Hematopoietic multipotent progenitor cell treated with erythropoietin and hydrocortisone succinate and interleukin-3 and kit ligand, for 15 days (in vitro differentiated cells): ENCODE measurements at places on chromosomes 7 and 10.

GRCh38 chr10:71747039-71747531, 26.2 kb downstream of the VSIR start:
- peak; percentile 92 for DNase-seq

GRCh38 chr10:80410122-80410521, 1.8 kb downstream of the PRXL2A start:
- DNase-seq: no peak

DNA sequence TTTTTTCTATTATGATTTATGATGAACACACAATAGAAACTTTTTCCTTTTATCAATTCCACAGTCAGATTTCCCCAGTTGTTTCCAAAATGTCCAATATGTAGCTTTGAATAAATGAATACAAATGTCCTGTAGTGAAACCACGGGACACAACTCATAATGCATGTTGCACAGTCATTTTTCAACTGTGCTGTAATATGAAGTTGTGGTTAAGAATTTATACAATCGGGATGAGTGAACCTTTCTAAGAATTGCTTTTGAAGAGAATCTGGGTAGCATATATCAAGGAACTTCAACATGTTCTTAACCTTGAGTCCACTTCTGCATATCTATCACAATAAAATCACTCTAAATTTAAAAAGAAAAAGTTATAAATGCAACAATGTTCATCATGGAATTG, 14.6 kb upstream of the ST7 start:
- DNase-seq: no peak

GRCh38 chr10:22086730-22087401, 83.3 kb upstream of the DNAJC1 start:
- DNase-seq: no peak

GRCh38 chr10:94194256-94194655, 168.5 kb downstream of the NOC3L start:
- DNase-seq: no peak

GRCh38 chr7:132009778-132010177, 453.4 kb upstream of the PODXL start:
- DNase-seq: no peak

GRCh38 chr7:22931011-22931410, 82.9 kb downstream of the HYCC1 start:
- DNase-seq: no peak

DNA sequence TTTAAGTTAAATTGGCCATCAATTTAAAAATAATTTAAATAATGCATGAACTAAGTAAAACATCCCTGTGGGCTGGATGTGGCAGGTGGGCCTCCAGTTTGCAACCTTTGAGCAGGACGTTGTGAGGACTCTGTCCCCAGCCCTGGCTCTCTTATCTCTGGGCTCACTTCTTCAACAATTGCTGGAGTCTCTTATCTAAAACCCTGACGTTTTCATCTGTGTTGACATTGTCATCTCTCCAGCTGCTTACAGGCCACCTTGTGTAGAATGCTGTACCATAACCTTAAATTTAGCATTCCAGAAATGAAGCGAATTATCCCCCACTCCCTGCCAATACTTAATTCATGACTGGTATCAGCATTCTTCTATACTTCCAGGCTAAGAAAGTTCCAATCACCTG, 3.2 kb upstream of the KIF5B start:
- no peak for DNase-seq

DNA sequence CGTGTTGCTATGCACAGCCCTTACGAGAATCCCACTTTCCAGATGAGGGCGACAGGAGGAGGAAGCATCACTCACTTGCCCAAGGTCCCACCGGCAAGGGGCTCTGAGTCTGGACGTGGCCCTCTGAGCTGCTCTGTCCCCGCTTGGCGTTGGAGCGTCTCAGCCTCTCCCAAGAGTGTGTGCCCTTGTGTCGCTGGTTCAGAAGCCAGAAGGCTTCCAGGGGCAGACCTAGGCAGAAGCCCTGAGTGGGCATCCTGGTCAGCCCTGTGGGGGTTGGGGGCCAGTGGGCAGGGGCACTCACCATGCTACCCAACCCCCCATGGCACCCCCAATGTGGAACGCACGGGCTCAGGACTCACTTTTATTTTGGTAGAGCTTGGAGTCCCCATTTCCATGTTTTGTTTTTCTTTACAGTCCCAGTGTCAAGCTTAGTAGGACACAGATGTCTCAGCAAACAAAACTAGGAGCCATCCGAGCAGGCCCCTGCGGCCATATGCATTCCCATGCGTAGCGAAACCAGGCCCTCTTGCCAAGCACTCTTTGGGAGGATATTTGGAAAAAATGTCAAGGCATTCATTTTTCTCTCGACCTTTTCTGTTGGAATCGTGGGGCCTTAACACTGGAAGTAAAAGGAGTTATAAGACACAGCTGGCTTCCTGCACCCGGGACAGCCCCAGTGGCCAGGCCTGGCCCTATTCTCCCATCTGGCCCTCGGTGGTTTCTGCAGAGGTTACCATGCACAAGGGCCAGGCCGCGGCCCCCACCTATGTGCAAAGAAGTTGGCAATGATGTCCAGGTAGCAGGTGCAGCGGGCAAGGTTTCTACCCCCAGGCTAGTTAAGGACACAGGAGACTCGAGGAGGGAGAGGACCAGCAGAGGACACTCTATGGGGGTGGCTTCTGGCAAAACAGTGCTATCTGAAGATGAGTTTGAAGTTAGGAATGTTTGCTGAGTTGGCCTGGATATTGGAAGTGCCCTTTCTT, 97.0 kb downstream of the LHPP start:
- DNase-seq: no peak

DNA sequence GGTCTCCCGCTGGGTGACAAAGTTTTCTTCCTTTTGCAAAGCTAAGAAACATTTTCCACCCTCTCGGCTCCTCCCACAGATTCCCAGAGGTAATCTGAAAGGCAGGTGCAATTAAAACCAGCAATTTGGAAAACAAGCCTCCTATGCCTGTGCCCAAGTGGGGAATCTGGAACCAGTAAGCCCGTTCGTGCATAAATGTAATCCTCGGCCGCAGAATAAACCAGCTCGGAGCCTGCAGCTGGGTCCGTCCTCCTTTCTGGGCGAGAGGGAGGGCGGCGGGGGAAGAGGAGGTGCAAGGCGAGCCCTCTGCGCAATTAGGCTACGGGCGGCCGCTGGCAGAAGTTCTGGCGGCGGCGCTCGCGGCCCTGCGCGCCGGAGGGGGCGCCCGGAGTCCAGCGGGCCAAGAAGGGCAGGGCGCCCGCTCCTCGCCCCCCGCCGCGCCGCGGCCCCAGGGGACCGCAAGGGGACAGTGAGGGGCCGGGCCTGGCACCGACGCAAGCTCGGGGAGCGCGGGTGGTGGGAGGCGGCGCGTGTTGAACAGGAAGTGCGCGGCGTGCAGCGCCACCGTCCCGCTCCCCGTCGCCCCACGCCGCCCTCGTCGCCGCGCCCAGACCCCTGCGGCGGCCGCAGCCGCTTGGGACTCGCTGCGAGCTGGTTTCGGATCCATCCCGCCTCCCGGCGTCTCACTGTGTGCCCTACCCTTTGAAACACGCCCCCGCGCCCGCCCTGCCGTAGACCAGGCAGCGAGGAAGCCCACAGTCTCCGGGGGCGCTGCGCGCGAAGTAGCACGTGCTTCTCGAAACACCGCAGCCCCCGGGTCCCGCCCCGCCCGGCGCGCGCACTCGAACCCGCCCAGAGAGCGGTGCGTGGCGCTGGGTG, at the start of gene PRKAG2:
Gene PRKAG2 (minus strand): TSS at position 217 of the 879 bp plus-strand sequence. CDS start 495 bp downstream, outside the sequence.
- DNase-seq: no peak

GRCh38 chr10:5896208-5897052, 6.4 kb downstream of the FBH1 start:
- DNase-seq: peak; percentile 22

DNA sequence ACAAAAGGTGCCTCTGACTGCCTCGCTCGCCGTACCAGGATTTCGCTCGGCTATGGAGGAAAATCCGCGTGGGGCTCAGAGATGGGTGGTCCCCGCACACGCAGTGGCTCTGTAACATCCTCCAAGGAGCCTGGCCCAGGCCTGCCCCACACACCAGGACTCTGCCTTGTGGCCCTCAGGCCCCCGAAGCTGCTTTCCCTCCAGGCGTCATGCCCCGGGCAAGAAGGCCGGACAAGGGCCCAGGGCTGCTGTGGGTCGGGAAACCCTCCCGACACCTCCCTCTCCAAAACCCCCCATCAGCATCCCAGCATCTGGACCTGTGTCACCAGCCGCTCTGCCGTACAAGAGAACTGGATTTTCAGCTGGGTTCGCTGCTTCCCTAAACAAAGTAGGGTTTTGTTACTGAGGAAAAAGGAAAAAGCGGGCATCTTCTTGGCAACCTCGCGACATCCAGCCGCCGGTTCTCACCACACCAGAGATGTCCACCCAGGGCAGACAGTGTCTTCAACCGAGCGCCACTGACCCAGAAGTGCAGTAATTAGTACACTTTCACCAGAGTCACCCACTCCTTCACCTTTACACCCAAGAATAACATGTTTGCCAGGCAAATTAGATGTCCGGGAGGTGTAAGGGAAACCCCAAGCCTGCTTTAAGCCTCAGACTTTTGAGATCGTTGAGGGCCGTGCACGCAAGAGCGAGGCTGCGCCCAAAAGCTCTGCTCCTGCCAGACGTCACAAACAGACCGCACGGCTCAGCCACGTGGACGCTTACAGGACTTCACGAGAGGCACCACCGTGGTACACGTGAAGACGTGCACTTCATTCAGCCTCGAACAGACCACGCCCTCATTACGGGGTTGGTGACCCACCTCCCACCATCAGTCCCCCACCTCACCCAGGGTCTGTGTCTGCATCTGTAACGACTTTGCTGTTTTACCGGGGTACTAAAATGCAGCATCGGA, 62.2 kb downstream of the DIP2C start:
- no peak for DNase-seq

GRCh38 chr10:17599089-17599488, 18.1 kb downstream of the HACD1 start:
- DNase-seq: peak; percentile 46

DNA sequence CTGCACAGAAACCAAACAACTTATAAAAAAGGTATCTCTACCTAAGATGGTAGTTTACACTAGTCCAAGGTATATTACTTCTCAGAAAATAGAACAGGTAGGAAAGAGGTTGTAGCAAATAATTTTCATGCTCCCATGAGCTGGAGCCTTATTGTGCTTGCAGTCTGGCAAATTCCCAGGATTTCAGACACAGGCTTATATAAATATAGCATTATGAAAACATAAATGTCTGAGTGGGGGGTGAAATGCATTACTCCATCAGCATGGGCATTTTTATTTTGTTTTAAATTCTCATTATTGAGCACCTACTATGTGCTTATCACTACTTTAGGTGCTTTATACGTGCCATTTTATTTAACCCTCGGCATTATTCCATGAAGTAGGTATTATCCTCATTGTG, 83.0 kb upstream of the PHYHIPL start:
- no peak for DNase-seq

DNA sequence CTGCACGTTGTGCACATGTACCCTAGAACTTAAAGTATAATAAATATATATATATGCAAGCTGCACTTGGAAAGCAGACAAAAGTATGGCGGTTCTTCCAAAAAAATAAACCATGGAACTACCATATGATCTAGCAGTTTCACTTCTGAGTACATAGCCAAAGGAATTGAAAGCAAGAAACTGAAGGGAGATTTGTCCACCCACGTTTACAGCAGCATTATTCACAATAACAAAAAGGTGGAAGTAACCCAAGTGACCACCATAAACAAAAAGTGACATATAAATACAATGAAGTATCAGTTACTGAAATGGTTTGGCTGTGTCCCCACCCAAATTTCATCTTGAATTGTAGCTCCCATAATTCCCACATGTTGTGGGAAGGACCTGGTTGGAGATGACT, 525.3 kb upstream of the CELF2 start:
- no peak for DNase-seq

DNA sequence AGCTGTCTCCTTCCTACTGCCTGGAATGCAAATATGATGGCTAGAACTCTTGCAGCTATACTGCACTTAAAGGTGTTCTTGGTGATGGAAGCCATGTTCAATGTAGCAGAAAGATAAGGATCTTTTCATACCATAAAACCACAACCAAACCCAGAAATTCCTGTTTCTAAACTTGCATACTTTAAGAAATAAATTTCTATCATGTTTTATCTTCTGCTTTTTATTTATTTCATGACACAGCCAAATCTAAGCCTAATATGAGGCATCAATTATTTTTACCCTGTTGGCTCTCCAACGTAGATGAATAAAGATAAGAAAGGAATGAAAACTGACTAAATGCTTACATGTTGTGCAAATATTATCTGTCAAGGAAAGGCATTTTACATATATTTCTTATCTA, 224.1 kb downstream of the DOCK4 start:
- no peak for DNase-seq

GRCh38 chr10:29448125-29448524, 159.3 kb downstream of the LYZL1 start:
- DNase-seq: no peak

DNA sequence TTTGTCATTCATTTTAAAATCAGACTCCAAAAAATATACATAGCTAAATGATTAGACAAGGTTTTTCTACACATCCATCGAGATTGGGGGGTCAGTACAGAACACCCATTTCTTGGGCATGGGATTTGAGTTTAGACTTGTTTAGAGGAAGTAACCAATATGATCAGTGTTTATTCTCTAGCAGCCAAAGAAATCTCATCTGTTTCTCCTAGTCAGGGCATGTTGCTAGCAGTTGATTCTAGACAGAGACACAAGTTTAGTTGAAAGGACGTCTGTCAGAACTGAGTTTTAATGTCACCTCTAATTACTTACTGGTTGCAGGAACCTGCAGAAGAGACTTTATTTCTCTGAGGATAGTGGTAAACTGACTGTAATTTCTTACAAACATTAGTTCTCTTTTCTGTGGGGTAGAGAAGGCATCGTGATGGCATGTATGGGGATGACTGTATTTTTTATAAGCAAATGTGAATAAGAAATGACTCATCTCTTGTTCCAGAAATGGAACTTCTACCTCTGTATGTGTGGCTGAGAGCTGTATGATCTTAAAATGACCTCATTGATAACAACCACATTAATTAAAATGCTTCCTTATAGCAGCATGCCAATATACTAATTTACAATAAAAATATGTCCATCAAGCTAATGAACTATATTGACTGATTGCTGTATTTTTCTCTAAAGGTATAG, 30.6 kb upstream of the RHOBTB1 start:
- DNase-seq: no peak

DNA sequence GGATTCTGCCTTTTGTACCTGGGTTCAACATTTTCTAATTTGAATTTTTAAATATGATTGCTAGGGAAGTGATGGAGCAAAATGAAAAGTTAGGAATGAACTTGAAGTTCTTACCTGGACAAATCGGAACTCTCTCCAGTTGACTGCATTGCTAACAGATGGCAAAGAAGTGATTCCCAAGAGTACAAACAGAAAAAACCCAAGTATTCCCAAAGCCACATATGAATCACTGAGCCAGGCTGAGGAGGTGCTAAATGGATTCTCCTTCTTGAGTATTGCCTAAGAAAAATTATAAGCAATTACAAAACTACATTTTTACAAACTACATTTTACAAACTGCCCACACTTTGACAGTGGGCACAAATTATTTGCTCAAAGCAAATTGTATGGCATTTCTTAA, 25.9 kb downstream of the STEAP4 start:
- no peak for DNase-seq

GRCh38 chr7:142685877-142686508, 63.3 kb upstream of the PRSS1 start:
- no peak for DNase-seq

GRCh38 chr7:151459726-151460473, 20.0 kb upstream of the CRYGN start:
- no peak for DNase-seq

GRCh38 chr10:557792-558328, 131.6 kb downstream of the DIP2C start:
- no peak for DNase-seq

- DNase-seq: no peak
Measured at GRCh38 chr10:118692872-118693271, 61.9 kb downstream of the CACUL1 start.

GRCh38 chr7:11750191-11750590, 81.8 kb downstream of the THSD7A start:
- no peak for DNase-seq
